ENCODE measurements at places on chromosomes 3 and 15.

GRCh38 chr3:181212271-181212670 lies 222.7 kb upstream of the DNAJC19 start:
- DNase-seq: no peak

GRCh38 chr3:128356822-128357221 lies 109.9 kb downstream of the DNAJB8 start:
- no peak for DNase-seq

DNA sequence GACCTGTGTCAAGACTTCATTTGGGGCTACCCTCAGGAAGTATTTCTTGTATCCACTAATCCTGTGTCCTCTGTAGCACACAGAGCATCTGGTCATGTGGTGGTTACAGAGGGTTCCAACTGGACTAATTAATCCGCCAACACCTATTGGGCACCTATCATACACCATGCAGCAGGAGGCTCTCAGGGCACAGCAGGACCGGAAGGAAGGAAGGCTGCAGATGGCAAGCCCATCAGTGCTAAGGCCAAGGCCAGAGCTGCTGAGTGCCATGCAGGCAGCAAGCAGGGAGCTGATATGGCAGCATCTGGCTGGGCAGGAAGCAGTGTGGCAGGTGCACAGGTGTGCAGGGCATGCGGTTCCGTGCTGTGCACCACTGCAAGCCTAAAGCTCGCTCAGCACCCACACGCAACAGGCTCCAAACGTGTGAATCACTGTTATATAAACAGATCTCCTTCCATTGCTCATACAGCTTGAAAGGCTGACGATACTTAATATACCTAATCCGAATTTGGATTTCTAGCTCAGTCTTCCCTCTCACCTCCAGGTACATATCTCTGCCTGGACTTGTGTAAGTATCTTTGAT lies 64.4 kb upstream of the SNRPA1 start:
- no peak for DNase-seq

- DNase-seq: no peak
Observed at GRCh38 chr3:197802779-197803459, 11.9 kb downstream of the LRCH3 start.

DNA sequence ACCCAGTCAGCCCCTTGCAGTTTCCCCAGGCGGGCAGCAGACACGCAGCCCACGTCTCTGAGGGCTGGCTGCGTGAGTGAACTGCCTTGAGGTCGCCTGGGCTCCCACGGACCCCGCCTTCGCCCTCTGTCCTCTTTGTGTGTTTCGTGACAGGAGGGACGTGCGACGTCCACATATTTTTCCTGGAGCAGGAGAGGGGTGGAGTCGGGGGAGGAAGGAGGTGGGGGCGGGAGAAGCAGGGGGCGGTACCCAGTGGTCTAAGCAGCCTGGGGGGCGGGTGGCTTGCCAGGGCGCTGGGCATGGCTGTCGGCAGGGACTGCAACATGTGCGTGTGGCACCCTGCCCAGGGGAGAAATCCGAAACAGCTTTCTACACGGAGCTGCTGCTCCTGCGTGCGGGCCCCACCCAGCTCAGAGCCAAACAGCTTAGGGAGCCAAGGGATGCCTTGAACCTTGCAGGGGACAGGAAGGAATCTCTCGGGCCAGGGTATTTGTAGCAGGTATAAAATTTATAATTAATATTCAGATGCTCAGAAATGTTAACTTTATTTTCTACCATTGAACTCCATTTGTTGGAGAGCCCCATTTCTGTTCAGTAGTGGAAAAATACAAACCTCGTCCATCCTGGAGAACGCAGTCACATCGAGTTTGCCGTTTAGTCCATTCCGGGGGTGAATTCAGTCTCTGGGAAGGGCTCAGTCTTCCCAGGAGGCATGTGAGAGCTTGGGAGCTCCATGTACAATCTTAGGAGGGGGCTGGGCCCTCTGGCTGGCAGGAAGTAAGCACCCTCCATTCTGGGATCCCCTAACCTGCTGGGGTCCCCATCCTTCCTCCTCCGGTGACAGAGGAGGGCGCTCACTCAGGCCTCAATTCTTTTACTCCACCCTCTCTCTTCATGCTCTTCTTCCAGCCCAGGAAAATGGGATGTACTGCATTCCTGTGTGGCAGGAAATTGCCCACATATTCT lies 79.1 kb upstream of the MEF2A start:
- DNase-seq: peak; percentile 83

DNA sequence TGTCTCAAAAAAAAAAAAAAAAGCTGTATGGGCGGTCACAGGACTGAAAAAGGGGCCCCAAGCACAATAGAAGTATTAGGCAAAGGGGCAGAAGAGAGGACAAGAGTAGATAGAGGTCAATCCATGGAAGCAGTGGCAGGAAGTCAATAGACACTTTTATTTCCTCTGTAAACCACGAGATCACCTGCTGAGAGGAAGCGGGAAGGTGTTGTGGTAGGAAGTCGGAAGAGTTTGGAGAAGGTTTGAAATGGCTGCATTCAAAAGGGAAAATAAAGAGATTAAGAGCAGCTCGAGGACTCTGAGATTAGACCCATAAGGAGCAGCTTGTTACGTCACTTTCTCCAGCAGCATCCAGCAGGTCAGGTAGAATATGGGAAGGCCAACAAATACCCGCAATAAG lies 14.2 kb upstream of the ZNF148 start:
- no peak for DNase-seq

GRCh38 chr3:135106445-135106844 lies 311.4 kb downstream of the EPHB1 start:
- peak; percentile 52 for DNase-seq

DNA sequence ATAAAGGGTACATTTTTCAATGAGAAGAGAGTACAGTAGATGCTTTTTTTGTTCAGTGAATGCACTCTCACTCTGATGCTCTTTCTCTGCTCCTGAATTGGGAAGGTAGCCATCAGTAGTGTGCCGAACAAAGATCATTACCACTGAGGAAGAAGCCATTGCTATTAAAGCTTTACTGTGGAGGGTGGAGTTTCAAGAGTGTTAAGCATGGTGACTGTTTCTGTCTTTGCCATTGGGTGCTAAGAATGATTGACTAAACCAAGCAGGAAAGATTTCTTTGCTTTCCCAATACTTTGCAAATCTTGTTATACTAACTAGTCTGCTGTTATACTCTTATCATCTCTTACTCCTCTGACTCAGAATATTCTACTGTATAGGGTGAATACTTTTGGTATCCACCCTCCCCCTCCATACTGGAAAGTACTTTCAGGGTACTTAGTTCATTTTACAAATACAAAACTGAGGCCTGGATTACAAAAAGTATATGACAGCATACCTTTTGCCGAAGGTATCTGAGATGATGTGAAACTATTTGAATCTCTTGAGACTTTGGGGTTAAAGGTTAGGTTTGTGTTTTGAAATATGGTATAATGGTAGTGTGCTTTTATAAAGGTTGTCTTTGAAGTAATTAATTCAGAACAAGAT lies 1.7 kb downstream of the RAB11A start:
- DNase-seq: peak; percentile 74

DNA sequence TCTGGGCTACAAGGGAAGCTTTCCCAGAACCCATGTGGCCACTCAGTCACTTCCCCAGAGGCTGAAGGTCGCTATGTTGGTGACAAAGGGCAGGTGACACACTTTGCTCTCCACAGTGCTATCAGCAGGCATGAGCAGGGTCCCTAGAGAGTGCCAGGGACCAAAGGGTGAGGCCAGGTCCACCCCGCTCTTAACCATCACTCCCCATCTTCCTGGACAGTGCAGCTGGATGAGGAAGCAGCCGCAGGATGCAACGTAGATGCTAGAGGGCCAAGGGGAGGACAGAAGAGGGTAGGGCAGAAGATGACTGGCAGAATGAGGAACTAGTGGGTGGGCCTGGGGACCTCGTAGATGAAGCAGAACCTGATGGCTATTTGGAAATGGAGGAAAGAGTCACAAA lies 13.6 kb upstream of the LTF start:
- DNase-seq: no peak

DNA sequence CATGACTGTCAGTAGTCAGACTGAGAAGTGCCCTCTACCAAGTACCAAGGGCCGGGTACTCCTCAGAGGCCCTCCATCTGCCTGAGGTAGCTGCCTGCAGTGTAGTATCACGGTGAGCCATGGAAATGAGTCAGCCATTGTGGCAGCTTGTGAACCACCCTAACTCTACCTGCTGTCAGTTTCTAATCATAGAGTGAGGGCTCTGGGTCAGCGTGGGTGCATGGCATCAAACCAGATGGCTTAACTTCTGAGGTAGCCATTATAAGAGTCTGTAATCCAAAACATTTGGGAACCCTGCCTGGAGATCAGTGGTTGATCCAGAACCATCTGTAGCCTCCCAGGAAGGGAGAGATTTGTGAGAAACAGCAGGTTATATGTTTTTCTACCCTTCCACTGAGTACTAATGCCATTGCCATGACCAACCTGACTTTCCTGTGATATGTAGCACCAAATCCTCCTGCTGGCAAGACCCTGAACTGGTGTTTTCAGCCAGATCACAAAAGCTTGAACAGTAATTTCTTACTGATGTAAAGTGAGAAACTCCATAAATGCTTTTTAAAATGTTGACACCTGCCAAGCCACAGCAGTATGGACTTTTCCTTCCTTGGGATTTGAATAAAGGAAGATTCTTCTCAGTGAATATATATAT lies 38.9 kb downstream of the ABHD2 start:
- DNase-seq: no peak

GRCh38 chr3:173660645-173661299 lies 263.2 kb downstream of the NLGN1 start:
- no peak for DNase-seq

DNA sequence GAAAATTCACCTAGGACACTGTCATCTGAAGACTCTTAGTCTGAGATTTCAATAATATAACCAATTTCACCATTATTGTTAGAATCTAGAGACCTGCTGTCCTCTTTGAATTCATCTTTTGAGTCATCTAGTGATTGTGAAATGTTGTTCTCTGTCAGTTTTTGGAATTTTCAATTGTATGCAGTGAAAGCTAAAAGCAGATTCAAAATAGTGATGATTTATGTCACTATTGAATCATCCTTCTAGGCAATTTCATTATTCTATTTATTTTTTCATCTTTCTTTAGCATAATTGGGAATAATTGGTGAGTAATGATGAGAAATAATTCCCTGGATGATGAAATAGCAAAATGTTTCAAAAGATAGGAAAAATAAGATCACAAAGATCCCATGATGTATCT lies 101.7 kb upstream of the EIF1B start:
- DNase-seq: no peak

GRCh38 chr3:105365081-105365390 lies 1.7 kb upstream of the ALCAM start:
- DNase-seq: no peak

GRCh38 chr3:22474706-22475445 lies 723.9 kb upstream of the ZNF385D start:
- DNase-seq: no peak

DNA sequence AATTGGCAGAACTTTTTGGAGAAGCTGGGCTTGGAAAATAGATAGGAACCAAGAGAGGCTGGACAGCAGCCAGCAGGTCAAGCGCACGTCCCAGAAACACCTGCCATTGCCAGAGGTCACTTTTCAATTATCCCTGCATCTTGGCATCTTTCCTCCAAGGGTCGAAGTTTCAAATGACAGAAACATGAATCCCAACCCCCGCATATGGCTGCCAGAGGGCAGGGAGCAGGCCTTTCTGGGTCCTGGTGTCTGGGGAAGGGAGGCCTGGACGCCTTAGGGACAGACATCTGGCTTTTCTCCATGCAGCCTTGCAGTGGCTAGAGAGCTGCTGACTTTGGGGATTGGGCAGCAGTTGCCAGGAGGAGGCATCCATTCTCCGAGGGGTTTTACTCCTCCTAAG lies 164.5 kb upstream of the TPM1 start:
- DNase-seq: no peak

DNA sequence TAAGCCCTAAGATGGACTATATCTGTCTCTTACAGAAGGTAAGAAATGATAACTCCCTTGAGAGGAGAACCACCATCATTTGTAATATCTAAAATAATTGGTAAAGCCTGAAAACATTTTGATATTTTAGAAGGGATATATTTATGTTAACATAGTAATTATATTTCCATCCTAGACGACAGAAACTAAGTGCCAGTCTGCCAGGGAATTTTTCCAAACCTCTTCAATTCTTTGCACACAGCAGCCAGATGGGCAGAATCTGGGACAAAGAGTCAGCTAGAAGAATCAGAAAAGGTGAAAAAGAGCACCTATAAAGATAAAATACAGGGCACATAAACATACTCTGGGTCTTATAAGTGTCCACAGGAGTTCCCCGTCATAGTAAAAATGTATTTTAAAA lies 70.0 kb upstream of the CBLB start:
- DNase-seq: no peak

- no peak for DNase-seq
Observed at GRCh38 chr3:13025090-13025489, 48.1 kb downstream of the IQSEC1 start.

GRCh38 chr15:46502667-46503066 lies 867.8 kb downstream of the SQOR start:
- no peak for DNase-seq

DNA sequence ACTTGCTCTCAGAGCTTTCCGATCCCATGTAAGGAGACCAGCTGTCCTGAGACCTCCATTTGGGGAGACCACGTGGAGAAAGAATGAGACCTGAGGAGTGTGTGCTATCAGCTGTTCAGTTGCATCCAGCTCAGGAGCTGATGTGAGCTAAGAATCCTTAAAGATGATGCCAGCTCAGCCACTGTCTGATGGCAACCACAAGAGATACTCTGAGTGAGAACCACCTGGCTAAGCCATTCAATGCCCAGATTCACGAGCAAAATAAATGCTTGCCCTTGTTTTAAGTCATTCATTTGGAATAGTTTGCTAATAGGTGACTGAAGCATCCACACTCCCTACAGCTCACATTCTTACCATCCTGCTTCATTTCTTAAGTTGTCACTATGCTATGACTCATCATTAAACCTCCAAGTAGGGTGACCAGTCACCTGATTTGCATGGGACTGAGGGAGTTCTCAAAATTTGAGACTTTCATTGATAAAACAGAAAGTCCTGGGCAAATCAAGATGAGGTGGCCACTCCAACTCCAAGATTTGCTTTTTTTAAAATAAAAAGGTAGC lies 56.4 kb downstream of the SPTSSB start:
- no peak for DNase-seq

DNA sequence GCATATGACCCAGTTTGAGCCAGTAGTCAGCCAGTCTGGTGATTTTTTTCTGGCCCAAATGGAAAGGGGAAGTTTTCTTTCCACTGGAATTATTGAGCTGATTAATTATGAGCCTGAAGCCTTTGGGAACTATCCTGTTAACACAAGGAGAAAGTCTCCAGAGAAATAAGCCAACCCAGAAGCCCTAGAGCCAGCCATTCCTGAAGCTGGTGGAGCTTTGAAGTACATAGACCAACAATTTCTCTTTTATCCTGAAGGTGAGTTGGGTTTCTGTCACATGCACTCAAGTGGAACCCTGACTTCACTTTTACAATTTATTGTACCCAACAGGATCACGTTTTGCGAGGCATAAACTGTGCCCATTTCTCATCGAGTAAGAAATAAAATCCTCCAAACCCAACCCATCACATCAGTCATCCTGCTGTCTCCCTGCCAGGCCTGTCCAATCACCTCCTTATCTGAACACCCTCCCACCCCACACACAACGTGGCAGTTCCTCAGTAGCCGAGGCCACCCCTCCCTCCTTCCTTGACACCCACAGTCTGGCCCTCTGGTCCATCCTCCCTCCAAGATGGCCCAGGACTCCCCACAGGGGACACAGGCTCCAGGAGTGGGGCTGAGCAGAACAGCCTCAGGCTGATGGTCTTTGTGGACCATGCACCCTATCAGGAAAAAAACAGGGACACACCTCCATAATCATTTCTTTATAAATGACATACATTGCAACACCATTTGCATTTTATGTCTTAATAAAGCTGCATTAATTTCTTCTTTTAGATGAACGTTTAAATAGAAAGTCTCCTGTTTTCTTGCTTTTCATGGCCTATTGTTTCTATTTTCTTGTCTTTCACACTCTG lies 55.7 kb upstream of the GATA2 start:
- no peak for DNase-seq

All from HAP-1 (cell line).